Colonic mucosa (tissue), 4 donors: ENCODE measurements at places on chromosomes 6 and 20. TPM values are rescaled to one million over a fixed set of nuclear protein-coding genes. Genes with fewer than 3 reads are reported as not detected.

- no peak for DNase-seq
Measured at GRCh38 chr6:36604090-36605060, 10.2 kb downstream of the SRSF3 start.

- DNase-seq = no peak
Measured at GRCh38 chr6:36738108-36738507, 40.5 kb downstream of the RAB44 start.

GRCh38 chr6:144989319-144990107 lies 704.4 kb downstream of the UTRN start:
- no peak for DNase-seq

DNA sequence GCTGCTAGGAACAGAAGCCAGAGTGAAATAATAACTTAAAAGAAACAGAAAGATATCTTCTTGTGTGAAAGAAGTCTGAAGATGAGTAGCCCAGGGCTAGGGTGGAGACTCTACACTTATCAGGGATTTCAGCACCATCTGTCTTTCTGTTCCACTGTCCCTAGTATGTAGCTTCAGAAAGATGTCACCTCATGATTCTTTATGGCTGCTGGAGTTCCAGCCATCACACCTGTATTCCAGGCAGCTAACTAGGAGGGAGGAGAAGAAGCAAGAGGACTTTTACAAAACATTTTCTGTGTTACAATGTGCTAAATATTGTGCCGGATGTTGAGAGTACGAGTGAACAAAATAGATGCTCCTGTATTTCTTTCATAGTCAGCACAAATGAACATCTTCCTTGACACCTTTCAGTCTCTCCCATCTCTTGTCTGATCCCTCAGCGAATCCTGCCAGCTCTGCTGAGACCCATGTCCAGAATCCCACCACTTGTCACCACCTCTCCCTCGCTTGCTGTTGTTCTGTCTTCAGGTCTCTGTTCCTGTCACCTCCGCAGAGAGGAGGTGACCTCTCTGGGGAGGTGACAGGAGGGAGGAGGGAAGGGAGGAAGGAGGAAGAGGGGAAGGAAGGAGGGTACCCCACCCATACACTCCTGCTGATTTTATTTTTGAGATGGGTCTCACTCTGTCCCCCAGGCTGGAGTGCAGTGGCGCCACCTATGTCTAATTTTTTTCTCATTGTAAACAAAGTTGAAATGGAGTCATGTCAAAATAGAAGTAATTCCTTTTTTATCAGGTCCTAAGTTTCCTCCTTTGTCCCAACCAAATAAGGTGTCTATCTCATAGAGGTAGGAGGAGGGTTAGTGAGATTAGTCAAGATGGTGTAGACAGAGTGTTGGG lies 188.9 kb downstream of the TFAP2C start:
- DNase-seq = no peak

- no peak for DNase-seq
Measured at GRCh38 chr6:28205879-28206278, 19.2 kb upstream of the ZSCAN9 start.

Gene TTK
- 8.9 TPM for total RNA-seq
